AML-193 (cell line): ENCODE measurements at places on chromosomes 7 and 10.

DNA sequence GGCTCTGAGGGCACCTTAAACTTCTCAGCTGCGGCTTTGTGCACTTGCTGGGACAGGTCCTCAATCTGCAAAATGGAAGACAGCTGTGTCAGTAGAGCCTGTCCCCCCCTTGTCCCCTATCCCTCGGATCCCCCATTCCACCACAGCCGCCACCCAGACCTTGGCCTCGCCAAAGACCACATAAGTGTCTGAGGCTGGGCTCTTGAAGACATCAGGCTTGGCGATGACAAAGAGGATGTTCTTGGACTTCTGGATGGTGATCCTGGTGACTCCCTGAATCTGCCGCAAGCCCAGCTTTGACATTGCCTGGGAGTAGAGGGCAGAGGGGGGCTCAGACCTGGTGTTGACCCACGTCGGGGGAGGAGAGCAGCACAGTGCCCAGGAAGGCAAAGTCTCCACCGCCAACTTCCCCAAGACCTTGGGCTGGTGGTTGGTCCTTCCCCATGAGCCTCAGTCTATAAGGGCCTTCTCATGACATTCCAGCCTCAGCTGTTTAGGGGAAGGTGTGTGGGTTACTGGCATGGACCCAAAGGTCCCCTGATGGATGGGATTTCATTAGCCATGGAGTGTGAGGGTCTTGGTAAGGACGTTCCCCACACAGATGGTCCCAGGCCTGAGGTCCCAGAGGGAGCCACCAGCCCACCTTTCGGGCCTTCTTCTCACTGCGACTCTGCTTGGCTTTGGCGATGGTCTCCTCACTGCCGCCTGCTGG lies 7.7 kb downstream of the NACAD start:
- no peak for DNase-seq

DNA sequence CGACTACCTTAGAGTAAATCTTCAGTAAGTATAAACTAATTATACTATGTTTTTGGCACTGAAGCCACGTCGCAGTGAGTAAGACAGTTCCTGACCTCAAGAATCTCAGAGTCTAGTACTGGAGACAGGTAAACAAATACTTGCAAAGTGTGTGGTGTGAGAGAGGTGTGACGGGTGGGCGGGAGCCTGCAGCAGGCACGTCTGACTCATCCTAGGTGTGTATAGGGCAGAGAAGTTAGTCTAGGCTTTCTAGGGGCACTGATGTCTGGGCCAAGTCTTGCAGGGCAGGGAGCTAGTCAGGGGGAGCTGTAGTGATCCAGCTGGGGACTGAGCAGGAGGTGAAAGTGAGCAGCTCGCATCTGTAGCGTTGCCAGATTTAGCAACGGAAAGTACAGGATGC lies 35.9 kb upstream of the SFTPD start:
- DNase-seq: no peak

DNA sequence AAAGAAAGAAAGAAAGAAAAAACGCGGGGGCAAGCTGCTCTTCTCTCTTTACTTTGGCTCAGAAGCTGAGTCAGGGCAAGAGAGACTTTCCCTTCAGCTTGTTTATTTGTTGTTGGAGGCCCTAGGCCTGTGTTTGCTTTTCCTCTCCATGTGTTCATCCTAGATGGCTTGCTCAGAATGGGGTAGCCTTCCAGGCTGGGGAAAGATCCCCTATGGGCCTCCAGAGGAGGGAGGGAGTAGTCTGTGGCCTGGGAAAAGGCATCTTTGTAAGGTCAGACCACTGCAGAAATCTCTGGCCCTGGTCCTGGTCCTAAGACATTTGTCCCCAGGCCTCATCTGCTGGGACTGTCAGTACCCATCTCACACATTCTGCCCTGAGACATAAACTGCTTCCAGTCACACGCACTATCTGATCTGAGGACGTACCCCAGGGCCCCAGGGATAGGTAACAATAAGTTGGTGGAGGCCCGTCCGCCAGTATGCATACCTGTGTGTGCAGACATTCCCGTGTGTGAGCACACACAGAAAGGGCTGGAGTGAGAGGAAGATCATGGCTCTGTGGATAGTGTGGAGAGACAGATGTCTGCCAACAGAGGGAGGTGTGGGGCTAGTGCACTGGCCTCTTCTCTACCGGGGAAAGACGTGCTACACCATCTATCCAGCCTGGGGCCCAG lies 4.9 kb upstream of the SCD start:
- peak; percentile 64 for DNase-seq

DNA sequence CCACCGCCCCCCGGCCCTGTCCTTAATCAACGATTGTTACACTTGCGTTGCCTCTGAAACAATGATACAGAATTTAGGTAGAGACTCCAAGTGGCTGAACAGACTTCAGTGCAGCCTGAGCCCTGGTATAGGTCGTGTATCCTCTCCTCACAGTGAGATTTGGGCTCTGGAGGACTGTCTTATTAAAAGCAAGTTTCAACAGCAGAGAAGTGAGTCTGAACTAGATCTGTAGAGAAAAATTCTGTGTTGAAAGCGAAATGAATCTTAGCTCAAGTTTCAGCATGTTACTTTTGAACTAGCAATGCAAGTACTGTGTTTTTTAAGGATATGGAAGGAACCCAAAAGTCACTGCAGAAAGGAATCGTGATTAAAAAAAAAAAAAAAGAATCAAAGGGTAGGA lies 103.1 kb downstream of the HOXA1 start:
- no peak for DNase-seq

- no peak for DNase-seq
Observed at GRCh38 chr7:27346531-27347275, 104.1 kb downstream of the EVX1 start.

- DNase-seq: peak; percentile 74
Observed at GRCh38 chr10:100510533-100511308, 8.9 kb downstream of the SEC31B start.

DNA sequence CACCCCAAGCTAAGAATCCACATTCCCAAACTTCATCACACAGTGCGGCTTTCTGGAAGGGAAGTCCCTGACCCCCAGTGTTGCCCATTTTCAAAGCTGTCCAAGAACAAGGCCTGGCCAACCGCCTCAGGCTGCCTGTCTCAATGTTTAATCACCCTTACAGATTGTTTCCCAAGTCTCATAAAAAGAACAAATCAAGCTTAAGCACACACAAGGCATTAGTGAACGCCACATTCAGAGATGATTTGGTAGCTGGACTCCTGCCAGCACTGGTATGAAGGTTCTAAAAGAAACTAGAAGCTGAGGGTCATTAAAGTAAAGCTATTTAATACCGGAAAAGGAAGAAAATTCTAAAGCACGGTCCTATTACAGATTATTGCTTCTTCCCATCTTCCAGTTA lies 35.6 kb downstream of the C10orf90 start:
- no peak for DNase-seq

DNA sequence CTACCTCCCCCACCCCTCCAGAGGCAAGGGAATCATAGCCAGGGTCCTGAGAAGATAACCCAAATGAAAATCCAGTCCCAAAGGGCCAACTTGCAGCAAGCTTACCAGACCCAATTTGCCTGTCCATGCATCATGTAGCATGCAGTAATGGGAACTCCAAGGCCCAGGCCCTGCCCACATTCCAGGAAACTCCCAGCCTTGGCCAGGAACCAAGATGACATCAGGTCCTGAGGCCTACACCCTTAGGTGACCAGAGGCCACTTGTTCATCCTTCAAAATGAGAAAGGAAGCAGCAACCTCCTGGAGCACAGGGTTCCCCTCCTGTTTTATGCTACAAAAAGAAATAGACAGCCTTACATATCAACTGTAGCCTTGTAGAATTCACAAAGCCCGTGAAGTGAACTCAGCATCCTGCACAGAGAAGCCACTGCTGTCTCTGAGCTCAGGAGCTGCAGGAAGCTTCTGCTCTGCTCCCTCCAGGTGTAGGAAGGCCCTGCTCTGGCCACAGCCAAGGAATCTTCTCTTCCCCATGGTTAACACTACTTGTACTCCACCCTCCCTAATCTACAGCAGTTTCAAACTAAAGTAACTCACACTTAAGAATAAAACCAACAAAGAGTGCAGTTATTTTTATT lies 30.3 kb upstream of the GRB10 start:
- DNase-seq: no peak
